NCI-H1092 (cell line): ENCODE measurements at places on chromosomes 5 and 9.

DNA sequence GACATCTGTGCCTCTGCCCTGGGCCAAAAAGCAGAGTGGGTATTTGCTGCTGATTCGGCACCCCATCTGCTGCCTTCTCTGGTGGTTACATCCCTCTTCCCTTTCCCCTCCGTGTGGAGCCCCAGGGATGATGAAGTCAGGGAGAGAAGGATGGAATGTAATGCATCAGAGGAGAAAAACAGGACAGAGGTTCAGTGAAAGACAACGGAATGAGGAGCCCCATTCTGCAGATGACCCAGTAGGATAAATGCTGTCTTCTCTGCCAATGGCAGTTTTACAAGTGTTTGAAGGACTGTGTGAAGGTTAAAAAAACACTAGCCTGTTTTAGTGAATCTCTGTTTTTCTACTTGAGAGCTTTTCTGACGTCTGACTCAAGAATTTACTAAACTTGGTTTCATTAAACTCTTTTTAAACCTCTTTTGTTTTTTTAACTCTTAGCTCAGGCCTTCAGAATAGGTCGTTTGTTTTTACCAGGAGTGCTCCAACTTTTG lies 86.3 kb downstream of the NLN start:
- DNase-seq: no peak

DNA sequence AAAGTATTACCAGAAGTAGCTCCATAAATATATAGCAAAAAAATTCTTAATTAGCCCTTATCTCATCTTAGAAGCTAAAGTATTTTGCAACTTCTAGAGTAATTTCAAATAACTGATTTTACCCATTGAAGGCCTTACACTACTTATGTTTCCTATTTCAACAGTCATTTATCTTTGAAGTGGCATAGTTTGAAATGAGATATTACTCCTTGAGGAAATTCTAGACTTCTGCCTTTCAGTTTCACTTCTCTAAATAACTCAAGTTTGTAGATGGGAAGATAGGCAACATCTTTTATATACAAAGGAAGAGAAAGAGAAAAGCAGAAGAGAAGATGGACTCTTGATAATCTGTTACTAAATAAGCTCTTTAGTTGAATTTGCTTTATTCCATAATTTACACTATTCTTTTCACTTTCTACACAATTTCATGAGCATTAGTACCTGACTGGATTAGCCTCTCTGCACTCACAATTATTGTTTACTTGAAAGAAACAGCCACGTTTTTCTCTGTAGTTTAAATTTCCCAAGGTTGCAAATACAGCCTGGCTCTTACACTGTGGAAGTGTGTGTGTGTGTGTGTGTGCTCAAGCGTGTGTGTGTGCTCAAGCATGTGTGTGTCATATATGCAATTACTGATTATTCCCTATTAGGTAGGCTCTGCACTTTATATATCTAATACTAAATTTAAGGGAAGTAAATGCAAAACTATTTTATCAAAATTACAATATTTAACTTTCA lies 60.6 kb upstream of the EMB start:
- no peak for DNase-seq

GRCh38 chr9:127980060-127980705 lies 606 bp downstream of the EEIG1 start:
- no peak for DNase-seq

DNA sequence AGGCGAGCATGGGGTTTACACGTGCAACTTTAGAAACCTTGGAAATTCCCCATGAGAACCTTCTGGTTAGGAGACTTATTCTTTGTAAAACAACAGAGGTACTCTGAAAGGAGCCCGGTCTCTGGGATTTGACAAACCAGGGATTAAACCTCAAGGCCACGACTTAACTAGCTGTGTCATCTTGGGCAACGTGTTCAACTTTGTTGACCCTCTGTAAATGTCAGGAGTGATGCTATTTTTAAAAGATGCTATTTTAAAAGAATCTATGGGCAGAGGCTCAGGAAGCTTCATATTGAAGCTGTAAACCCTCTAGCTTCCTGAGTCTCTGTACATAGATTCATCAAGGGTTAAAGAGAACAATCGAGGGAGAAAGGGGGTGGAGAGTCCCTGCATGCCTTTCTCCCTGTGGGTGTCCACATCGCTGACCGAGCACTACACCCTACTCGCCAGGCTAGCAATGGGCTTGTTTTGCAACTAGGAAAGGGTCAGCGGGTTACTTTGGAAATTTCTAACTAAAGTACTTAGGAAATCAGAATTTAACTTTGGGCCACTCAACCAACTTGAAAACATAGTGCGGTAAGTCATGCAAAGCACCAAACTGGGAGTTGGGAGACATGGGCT lies 2.1 kb downstream of the SLC36A2 start:
- no peak for DNase-seq

DNA sequence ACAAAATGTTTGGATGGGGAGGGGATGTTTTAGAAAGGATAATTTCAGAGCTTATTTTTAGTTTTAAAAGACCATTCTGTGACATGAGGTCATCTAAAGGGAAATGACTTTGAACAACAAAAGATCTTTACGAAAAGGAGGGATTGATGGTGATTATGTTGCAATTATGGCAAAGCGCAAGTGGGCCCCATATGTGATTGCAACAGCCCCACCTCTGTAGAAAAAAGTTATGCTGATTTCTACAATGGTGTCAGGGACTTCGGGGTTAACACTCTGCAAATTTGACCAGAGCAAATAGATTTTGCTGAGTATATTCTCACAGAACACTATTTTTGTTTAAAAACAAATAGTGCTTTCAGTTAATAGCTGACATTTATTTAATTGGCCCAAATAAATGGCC lies 312.8 kb downstream of the NSG2 start:
- no peak for DNase-seq

- DNase-seq: no peak
Observed at GRCh38 chr9:17744786-17745185, 165.9 kb downstream of the SH3GL2 start.

- DNase-seq: no peak
Observed at GRCh38 chr9:102185371-102185770, 446.9 kb upstream of the GRIN3A start.

DNA sequence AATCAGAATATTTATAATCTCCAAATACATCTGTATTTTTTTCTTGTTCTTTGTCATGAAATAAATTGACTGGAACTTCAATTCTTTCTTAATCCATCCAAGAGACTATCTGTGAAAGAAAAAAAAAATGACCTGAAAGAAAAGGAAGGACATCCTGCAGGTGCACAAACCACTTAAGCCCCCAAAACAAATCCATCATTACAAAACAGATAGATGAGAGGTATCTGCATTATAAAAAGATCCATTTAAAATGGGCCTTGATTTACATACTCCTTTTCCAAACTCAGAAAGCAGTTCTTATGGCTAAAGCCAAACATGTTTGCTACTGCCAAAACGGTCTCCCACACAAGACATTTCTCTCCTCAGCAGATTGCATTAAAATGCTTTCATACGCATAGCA lies 85.5 kb downstream of the ELAVL2 start:
- no peak for DNase-seq

DNA sequence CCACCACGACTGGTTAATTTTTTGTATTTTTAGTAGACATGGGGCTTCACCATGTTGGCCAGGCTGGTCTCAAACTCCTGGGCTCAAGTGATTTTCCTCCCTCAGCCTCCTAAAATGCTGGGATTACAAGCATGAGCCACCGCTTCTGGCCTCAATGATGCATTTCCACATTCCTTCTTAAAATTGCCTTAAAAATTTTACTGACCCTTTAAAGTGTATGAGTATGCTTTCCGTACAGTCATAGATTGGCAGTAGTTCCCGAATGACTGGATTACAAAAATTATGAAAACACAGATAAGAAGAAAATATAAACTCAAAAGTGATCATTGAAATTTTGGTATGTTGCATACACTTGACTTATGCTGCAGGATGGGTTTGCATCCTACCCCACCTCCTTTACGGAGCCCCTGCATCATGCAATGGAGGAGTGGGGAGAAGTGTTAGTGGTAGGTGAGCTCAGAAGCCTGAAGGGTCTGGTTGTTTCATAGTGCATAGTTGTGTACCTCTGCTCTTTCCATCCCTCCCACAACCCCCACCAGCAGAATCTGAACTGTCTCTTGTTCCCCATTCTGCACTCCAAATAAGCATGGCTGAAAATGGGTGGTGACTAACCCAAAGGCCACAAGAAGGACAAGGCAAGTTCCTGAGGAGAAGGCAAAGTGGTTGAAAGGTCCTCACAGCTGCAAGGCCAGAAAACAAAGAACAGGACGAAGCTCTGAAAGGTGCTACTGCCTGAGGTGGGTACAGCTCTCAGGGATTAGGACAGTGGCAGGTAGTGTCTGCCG lies 26.8 kb downstream of the ANKRD55 start:
- DNase-seq: no peak

DNA sequence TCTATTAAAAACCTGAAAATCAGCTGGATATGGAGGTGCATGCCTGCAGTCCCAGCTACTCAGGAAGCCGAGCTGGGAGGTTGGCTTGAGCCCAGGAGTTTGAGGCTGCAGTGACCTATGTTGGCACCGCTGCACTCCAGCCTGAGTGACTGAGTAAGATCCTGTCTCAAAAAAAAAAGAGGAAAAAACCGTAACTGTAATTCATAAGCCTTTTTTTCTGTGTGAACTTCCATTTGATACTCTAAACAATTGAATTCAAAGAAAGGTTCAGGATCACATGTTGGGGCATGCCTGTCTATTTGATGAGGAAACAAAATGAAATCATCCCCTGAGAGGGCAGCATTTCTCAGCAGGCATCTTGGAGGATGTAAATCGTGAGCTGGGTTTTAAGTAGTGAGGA lies 38.8 kb downstream of the ITGA2 start:
- DNase-seq: no peak

DNA sequence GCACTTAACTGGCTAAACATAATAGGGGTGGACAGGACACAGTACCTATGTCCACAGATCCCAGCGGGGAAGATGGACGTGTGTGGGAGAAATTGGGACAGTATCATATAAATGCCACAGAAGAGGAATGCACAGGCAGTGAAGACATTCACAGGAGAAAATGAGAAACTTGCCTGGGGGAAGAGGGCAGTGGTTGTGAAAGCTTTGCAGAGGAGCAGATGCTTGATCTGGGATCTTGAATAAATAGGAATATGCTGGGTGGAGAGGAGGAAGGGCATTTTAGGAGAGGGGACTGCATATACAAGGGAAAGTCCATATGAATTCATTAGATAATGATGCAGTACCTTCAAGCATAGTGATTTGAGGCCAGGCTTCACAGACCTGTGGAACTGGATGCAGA lies 13.6 kb downstream of the TMEM268 start:
- DNase-seq: no peak

DNA sequence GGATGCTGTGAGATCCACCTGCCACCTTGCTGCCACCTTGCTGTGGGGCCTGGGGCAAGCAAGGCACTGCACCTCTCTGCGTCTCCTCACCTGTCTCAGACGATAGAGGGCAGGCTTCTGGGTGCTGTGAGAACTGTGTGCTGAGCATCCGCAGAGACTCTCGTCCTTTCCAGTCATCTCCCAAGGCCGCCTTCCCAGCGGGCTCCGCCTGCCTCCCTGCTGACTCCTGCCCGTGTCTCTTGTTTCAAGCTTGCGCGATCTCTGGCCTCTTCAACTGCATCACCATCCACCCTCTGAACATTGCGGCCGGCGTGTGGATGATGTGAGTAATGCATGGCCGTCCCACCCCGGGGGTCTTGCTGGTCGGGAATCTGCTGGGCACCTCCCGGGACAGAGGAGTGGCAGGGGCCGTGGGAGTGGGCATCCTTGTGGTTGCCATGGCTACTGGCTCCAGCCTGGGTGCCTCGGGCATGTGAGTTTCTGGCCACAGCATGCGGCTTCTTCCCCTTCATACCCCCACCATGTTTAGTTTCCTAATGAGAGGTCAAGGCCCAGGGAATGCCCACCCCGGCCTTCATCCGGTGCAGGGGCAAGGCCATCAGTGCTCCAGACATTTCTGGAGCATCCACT lies 3.6 kb downstream of the CACFD1 start:
- no peak for DNase-seq

- no peak for DNase-seq
Observed at GRCh38 chr5:138459311-138459933, 5.9 kb upstream of the EGR1 start.

GRCh38 chr5:9067154-9067553 lies 478.7 kb downstream of the SEMA5A start:
- DNase-seq: no peak

DNA sequence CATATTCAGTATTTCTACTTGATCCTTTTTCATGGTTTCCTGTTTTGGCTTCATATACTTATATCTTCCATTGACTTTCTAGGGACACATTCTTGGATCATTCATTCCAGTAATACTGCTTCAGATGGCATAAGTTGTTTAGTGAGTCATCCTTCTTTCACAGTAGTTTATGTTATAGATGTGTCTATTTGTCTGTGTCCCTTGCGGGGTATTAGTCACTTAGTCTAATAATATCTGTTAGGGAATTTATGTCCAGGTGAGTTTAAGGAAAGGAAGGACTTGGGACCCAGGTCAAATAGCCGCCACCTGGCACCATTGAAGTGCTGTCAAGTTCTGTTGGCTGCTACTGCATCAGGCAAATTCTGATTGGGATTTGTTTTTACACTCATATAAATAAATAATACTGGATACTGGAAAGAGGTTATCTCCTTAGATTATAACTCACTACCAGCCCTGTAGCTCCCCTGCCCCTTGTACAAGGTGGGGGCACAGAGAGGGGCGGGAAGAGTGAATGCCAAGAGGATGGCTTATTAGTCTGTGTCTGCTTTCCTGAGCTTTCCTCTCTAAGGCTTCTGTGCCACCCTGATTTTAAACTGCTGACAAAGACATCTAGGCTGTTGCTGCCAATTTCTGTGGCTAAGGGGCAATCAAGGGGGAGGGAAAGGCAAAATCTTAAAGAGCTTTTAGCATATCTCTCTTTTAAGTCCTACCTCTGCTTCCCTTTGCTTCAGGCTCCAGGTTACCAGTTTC lies 64.9 kb downstream of the CDC42SE2 start:
- DNase-seq: no peak

DNA sequence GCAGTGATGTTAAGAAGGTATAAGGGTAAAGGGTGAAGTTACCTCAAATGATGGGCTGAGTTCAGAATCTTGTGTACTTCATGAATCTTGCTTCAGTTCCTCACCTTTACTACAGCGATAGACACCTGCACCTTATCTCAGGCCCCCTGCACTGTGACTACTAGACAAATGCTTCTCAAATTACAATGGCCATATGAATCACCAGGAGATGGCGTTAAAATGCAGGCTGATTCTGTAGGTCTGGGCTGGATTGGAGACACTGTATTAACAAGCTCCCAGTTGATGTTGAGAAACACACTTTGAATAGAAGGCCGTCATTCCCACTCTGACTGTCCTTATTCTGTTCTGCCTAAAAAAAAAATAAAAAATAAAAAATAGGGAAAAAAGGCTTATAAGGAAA lies 29.8 kb downstream of the TARS1 start:
- DNase-seq: no peak

DNA sequence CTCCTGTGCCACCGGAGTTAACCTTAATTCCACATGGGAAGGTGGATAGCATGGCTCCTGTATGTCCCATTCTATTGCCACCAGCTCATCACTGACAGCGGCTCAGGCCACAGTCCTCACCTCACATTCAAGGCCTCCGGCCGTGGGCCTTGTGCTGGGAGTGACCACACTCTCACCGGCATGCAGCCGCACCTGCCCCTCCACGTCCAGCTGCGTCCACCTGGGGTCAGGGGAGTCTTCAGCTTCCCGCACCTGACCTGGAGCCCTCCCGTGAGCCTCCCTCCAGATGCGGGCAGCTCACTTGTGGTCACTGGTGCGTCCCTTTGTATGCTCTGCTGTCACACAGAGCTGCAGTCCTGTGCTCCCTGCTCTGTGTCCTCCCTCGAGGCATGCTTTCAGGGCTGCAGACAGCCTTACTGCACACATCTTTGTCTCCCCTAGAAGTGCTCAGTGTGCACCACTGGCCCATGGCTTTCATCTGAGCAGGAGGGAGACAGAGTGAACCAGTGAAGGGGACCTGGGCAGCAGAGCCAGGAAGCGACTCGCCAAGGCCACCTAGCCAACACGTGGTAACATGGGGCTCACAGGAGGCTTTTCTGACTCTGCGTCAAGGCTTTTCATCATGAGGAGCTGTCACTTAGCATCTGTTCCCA lies 210.1 kb downstream of the ERCC6L2 start:
- DNase-seq: no peak
